ENCODE measurements at places on chromosomes 6 and 20. TPM values are rescaled to one million over a fixed set of nuclear protein-coding genes. Genes with fewer than 3 reads are reported as not detected.

- DNase-seq: no peak
These were observed 110.8 kb downstream of the EDN3 start for GRCh38 chr20:59411170-59411569.

GRCh38 chr20:62219992-62220665, at the start of gene HRH3:
Gene HRH3 (minus strand): TSS chr20:62220278. CDS start chr20:62219970, 308 bp downstream.
- DNase-seq: no peak

- no peak for DNase-seq
These were observed 128.0 kb upstream of the GGTLC1 start for GRCh38 chr20:24116611-24117010.

- no peak for DNase-seq
These were observed 49.1 kb downstream of the DACT2 start for GRCh38 chr6:168270274-168271172.

GRCh38 chr6:104705916-104706442, 153.7 kb downstream of the HACE1 start:
- no peak for DNase-seq

- DNase-seq: no peak
These were observed 44.3 kb upstream of the PRELID3B start for GRCh38 chr20:59086923-59087322.

Gene KIAA1755
- 45.7 TPM for polyA plus RNA-seq

Gene NKAIN4
- 126 TPM for polyA plus RNA-seq

Gene OR2W1
- not detected for polyA plus RNA-seq

Gene CLVS2
- polyA plus RNA-seq: 16.8 TPM

Gene LPA
- 1.3 TPM for polyA plus RNA-seq

Gene NUP43
- polyA plus RNA-seq: 29.4 TPM

Gene CCM2L
- 6.4 TPM for polyA plus RNA-seq
